K562 (cell line): ENCODE measurements at places on chromosomes 11 and 22. TPM values are rescaled to one million over a fixed set of nuclear protein-coding genes. Genes with fewer than 3 reads are reported as not detected.

Gene MS4A1
- total RNA-seq: 0.24 and 0.25 TPM in 2 replicates

Gene BRSK2
- 0.22 TPM in 2 replicates for total RNA-seq

Gene SGSM1
- not detected in 2 replicates for total RNA-seq

Gene TRIM49
- total RNA-seq: not detected in 2 replicates

Gene ART1
- not detected in 2 replicates for total RNA-seq

Gene SPDYC
- total RNA-seq: 15.1 and 15.9 TPM in 2 replicates

Gene PIH1D2
- 1.3 and 1.5 TPM in 2 replicates for total RNA-seq

Gene SMARCB1
- 79.1 and 79.2 TPM in 2 replicates for total RNA-seq

Gene SCGB1A1
- 0.55 and 1.1 TPM in 2 replicates for total RNA-seq

Gene OR52B6
- total RNA-seq: not detected in 2 replicates

Gene OR5P2
- total RNA-seq: not detected in 2 replicates

Gene MEN1
- total RNA-seq: 55.7 and 57.2 TPM in 2 replicates

Gene MYBPC3
- not detected in 2 replicates for total RNA-seq

Gene HORMAD2
- not detected in 2 replicates for total RNA-seq

Gene TUB
- total RNA-seq: not detected in 2 replicates

Gene MS4A12
- not detected in 2 replicates for total RNA-seq

Gene UCP2
- total RNA-seq: 141 and 152 TPM in 2 replicates

Gene UPK3A
- total RNA-seq: not detected in 2 replicates

Gene MPZL2
- 0.09 and 0.29 TPM in 2 replicates for total RNA-seq

Gene LRRC74B
- total RNA-seq: not detected in 2 replicates

Gene FAM180B
- total RNA-seq: not detected in 2 replicates

Gene FAM83F
- total RNA-seq: 0.07 and 0.13 TPM in 2 replicates

Gene MCHR1
- total RNA-seq: not detected in 2 replicates

Gene ACCS
- total RNA-seq: 19.5 and 21.1 TPM in 2 replicates

Gene ASCC2
- total RNA-seq: 42.5 and 45.1 TPM in 2 replicates

Gene IGLL5
- total RNA-seq: not detected in 2 replicates

Gene APOA1
- 1.8 TPM in 2 replicates for total RNA-seq

Gene PTS
- total RNA-seq: 31.9 and 38.2 TPM in 2 replicates

Gene SHISAL1
- total RNA-seq: not detected in 2 replicates

Gene CHRNA10
- 1.4 and 1.5 TPM in 2 replicates for total RNA-seq

Gene TRIM44
- 52.3 and 62.5 TPM in 2 replicates for total RNA-seq

Gene CHADL
- total RNA-seq: not detected in 2 replicates

Gene RCOR2
- 5.3 and 6.5 TPM in 2 replicates for total RNA-seq

Gene SLC22A8
- not detected in 2 replicates for total RNA-seq

Gene DBX1
- total RNA-seq: not detected in 2 replicates

Gene SLC17A6
- total RNA-seq: not detected in 2 replicates

Gene SAA2
- 4.6 and 6.0 TPM in 2 replicates for total RNA-seq

Gene SEPTIN3
- not detected in 2 replicates for total RNA-seq

Gene SAA4
- total RNA-seq: not detected in 2 replicates

Gene AASDHPPT
- 59.7 and 69.0 TPM in 2 replicates for total RNA-seq
